ENCODE measurements at places on chromosomes 5 and 9. TPM values are rescaled to one million over a fixed set of nuclear protein-coding genes. Genes with fewer than 3 reads are reported as not detected.

GRCh38 chr9:33924978-33925797, 108.2 kb downstream of the UBE2R2 start:
- no peak for DNase-seq

Gene LCN15
- not detected for total RNA-seq

DNA sequence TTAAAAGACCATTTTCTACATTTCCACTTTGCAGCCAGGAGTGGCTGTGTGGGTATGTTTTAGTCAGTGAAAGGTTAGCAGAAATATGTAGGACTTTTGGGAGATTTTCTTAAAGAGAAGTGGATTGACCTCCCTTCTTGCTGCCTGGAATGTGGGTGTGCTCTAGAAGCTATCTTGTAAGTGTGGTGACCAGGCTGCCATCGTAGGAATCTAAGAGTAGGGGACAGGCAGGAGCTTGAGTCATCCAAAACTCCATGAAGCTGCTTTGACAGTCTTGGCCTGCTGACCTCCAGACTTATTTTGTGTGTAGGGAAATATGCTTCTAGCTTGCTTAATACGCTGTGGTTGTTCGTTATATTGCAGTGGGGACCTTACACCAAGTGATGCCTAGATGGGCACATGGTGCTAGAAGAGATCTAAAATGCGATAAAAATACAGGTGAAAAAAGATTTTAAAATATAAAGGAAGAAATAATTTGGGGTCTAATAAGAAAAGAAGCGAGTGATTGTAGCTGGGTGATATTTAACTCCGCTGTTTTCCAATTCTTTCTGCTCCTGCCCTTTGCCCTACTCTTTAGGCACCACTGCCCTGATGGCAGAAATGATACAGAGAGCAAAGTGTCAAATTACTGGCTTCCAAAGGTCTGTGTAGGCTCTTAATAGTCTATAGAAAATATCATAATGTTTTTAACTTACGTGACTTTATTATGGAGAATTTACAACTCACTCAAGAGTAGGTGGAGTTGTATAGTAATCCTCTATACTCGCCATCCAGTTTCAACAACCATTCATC, 298.2 kb upstream of the ZNF608 start:
- DNase-seq, result no peak

- no peak for DNase-seq
Measured at GRCh38 chr5:38051711-38052511, 206.4 kb upstream of the EGFLAM start.

DNA sequence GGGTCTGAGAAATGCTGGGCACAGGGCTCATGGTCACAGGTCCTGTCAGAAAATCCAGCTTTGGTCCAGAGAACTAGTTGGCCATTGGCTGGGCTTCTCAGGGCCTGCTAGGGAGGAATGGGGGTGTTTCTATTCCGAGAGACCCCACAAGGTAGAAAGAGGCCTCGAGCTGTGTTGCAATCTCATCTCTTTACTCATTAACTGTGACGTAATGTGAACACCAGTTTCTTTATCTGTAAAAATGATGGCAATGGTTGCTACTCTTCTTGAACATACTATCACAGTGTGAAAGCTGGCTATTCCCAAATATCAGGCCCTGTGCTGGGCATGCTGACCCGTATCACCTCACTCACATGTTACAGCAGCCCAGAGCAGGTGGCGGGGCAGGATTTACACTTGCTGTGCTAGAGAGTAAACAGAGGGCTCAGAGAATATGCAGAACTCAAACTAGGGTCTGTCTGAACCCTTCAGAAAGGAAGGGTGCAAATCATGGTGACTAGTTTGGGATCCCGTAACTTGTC, 35.7 kb upstream of the SLC25A51 start:
- no peak for DNase-seq

GRCh38 chr5:132746954-132747615, at the start of gene CCNI2:
TSS of gene CCNI2 (plus strand) at chr5:132747426. CDS start at chr5:132747496, 70 bp downstream.
- peak; percentile 75 for DNase-seq

Gene DMRTA1
- total RNA-seq, result not detected

DNA sequence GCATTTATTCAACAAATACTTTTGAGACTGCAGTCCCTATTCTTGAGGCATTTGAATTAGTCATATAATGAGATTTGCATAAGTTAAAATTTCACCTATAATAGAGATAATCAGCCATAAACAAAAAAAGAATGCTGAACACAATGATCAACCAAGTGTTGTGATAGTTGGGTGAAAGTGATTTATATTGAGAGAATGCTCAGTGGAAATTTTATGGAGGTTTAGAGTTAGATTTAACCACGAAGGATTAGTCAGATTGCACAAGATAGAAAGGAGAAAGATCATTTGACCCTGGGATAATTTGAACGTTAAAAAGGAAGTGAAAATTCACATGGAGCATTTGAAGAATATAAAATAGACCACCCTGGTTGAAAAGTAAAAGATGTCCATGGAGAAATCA, 356.2 kb downstream of the NPR3 start:
- no peak for DNase-seq

DNA sequence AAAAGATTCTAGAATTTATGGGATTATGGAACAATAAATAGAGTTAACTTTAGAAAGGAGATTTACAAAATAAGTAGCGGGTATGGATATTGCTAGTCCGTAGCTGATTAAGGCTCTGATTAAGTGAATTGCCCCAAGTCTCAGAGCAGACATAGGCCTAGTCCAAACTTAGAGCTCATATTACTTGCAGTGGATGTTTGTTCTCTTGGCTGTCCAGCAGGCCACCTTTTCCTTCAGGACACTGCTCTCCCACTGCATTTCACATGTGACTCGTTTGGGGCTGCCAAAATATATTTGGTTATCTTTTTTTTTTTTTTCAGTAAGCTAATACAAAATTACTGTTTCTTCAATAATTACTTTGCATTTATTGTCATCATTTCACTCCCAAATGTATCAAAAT, 76.6 kb downstream of the ARRDC3 start:
- DNase-seq, result no peak

Measured in activated naive CD8-positive, alpha-beta T cell treated with anti-CD3 and anti-CD28 coated beads for 36 hours (primary cell).